ENCODE measurements at places on chromosomes 7 and 10. TPM values are rescaled to one million over a fixed set of nuclear protein-coding genes. Genes with fewer than 3 reads are reported as not detected.

Gene CASP2
- 8.1 TPM for total RNA-seq

Gene MRC1
- total RNA-seq, result 4.9 TPM

Gene FGL2
- 5.8 TPM for total RNA-seq

Gene TUBAL3
- total RNA-seq, result 0.14 TPM

Gene TCTN3
- 12.9 TPM for total RNA-seq

Gene EFCAB10
- not detected for total RNA-seq

Gene NUTM2A
- total RNA-seq, result 0.65 TPM
